CD4-positive, alpha-beta T cell treated with Interleukin-15 for 1 hour (primary cell): ENCODE measurements at places on chromosomes 3 and 15.

DNA sequence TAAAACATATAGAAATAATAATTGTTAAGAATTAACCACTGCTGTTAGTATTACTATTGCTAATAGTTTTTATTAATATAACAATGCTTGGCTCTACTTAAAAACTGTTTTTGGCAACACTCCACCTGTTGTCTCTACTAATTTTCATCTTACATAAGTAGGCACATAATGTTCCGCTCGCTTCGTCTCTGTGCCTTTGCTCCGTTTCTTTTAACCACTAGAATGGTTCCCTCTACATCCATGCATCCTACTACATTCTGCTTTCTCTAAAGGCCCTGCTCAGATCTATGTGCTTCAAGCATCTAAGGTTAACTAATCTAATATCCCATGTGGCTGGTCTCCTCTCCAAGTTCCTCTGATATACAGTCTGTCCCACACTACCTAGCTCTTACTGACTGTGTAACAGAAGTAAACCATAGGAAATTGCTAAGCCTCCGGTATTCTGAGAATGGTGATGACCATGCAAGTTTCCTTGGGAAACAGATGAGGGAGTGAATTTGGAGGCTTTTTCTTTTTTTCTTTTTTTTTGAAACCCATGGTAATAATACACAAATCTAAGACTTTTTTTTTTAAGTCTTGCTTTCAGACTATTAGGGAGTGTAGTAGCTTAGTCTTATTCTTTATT lies 138.3 kb downstream of the P3H2 start:
- DNase-seq, result no peak

DNA sequence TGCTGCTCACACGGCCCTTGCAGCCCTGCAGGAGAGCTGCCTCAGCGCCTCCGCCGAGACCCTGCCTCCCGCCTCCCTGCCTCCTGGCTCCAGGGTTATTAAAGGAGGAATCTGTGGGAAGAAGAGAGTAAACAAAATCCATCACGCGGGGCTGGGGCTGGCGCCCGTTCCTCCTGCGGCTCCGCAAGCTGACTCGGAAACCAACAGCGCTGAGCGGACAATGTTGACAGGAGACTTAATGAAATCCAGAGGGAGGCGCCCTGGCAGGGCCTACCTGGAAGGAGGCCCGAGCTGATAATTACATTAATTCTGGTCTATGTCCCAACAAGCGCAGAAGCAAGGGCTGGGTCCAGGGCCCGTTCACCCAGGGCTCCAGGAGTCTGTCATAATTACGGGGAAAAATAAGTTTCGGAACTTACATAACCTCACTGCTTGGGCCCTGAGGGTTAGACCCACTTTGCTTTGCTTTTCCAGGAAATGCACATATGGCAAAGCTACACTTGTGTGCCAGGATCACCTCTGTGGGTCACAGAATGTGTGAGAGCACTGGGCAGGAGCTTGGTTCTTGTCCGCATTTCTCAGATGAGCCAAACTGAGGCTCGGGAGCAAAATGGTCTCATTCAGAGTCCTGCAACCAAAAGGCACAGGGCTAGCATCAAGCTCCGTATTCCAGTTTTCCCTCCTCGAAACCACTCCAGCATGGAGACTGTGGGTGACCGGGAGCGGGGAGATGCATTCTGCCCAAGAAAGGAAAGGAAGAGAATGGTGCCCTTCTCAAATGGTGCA lies 43.8 kb upstream of the SLC6A6 start:
- DNase-seq, result no peak

DNA sequence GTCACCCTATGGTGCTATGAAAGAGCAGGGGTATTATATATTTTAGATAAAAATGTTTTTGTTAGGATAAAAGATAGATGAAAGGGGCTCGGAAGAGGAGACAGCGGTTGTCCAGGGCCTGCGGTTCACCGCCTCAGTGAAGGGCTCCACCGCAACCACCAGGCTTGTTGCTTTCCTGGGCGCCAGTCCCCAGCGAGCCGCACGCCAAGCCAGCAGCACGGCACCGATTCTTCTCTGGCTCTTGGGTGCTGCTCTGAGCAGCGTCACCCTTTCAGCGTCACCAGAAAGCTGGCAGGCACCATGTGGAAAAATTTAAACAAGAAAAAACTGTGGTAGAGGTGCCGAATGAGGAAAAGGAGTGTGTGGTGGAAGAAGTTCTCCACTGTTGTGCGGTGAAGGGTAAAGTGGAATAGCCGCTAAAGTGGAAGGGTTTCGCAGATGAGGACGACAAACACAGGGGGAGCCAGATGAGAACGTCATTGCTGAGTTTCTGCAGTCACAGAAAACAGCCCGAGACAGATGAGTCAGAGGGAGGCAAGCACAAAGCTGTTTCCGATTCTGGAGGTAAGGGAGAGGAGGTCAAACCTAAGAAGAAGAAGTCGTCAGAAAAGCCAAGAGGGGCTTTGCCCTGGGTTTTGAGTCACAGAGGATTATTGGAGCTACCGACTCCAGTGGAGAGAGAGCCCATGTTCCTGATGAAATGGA lies 569.2 kb downstream of the ZBBX start:
- no peak for DNase-seq

- DNase-seq, result no peak
These were observed 26.5 kb downstream of the PLSCR1 start for GRCh38 chr3:146517684-146518435.

GRCh38 chr3:42205800-42206514 lies 60.0 kb downstream of the CCK start:
- no peak for DNase-seq

DNA sequence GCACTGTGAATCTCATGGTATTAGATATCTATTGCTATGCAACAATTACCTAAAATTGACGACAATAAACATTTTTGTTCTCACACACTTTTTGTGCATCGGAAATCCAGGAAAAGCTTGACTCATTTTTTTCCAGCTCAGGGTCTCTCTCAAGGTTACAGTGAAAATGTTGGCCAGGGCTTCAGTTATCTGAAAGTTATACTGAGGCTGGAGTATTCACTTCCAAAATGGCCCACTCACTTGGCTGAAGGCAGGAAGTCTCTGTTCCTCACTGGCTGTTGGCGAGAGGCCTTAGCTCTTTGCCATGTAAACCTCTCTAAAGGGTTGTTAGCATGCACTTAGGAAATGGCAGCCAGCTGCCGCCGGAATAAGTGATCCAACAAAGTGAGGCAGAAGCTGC lies 41.4 kb downstream of the OSTN start:
- DNase-seq, result no peak

GRCh38 chr15:41350057-41350717 lies 17.5 kb downstream of the NUSAP1 start:
- no peak for DNase-seq

- DNase-seq, result no peak
These were observed 281.3 kb downstream of the FGF12 start for GRCh38 chr3:192445770-192446644.

DNA sequence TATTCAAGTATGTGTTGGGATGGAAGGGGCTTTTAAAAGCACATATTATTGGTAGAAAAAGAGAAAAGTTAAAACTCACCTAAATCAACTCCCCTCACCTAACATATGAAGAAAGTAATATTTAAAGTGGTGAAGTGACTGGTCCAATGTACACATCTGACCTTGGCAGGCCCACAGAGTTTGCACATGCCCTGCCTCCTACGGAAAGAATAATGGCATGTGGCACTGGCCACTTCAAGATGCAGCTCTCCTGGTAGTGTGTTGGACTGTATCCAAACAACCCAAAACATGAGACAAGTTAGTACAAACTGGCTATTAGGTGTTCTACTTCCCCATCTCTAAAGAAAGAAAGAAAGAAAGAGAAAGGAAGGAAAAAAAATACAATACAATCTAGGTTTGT lies 117.1 kb downstream of the MECOM start:
- no peak for DNase-seq

- DNase-seq, result no peak
These were observed 69.8 kb upstream of the BLM start for GRCh38 chr15:90647326-90647725.

- no peak for DNase-seq
These were observed 47.0 kb downstream of the MTHFS start for GRCh38 chr15:79849789-79850188.

DNA sequence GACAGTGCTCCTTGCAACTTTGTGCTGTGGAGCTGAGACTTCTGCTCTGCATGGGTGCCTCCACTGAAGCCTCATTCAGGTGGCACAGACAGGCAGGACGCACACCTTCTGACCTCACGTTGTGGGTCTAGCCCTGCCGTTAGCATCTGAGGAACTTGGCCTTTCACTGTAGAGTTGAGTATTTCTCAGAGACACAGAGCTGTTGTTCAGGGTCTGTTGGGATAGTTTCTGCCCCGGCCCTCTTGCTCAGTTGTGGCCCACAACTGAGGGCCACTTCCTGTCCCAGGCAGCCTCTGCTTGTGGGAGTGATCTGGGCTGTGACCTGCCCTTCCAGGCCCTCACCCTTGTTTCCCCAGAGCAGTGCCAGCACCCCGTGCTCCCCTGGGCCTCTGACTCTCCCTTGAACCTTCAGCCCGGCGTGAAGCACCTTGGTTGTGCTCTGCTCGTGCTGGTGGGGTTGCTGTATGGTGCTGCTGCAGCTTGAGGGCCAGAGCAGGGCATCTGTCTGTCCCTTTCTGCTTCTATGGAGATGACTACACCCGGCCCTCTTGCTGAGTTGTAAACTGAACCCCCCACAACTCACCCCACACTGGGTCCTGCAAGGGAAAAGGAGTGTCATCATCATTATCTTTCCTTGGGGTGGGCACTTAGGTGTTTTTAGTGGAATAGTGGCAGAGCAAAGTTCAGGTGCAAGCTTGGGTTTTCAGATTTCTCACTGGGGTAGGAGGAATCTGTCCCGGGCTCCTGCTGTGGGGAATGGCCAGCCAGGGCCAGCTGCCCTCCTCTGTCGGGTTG lies 11.7 kb downstream of the BAHD1 start:
- DNase-seq, result no peak

DNA sequence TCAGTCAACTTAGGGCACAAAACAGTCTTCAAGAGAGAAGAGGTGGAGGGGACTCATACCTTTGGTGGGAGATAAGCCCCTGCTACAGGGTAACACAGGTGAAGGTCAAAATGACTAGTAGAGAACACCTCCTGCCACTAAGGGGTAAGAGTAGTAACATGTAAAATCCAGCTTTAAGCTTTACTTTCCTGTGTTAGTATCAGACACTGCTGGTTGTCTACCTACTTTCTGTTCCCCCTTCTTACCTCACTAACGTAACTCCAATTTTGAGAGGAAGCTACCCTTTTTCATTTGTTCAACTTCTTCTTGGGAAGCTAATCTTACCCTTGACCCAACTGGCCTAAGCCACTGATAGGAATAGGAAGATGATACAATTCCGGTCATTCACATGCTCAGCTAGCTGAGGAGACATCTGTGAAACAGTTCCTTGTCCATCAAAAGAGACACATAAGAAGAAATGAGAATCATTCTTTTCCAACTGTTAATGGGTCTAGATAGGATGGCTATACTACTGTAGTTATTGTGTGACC lies 826.8 kb upstream of the CFAP20DC start:
- no peak for DNase-seq

GRCh38 chr15:77094397-77095030 lies 23.6 kb upstream of the TSPAN3 start:
- DNase-seq, result no peak

DNA sequence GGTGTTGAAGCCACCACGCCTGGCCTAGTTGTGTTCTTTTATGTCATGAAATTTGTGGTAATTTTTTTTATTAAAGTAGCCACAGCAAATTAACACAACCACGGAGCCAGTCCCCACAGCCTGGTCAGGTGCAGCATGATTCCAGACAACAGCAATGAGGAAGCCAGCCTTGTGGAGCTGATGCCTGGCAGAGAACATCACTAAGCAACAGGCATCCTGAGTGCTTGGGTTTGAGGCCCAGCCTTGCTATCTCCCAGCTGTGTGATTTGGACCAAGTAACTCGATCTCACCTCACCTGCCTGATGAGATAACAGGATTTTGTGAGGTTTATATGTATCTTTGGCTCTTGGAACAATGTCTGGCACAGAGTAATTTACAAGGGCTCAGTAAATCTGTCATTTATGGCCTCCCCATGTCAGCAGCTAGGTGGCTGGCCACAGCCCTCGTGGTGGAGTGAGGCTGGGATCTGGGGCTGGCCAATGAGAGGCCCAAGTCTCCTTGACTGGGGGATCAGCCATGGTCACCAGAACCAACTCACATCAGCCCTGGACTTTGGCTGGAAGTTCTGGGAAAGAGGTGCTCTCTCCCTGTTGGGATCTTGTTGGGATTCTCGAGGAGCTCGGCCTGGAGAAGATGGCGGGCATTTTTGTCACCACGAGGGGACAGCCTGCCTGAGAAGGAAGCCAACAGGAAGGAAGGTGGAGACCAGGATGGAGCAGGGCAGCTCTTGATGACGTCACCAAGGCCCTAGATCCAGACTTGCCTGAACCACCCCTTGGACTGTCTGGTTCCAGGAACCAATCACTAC lies 22.8 kb upstream of the FLNB start:
- DNase-seq, result peak; percentile 27

GRCh38 chr15:85625856-85626255 lies 168.9 kb downstream of the KLHL25 start:
- DNase-seq, result no peak

DNA sequence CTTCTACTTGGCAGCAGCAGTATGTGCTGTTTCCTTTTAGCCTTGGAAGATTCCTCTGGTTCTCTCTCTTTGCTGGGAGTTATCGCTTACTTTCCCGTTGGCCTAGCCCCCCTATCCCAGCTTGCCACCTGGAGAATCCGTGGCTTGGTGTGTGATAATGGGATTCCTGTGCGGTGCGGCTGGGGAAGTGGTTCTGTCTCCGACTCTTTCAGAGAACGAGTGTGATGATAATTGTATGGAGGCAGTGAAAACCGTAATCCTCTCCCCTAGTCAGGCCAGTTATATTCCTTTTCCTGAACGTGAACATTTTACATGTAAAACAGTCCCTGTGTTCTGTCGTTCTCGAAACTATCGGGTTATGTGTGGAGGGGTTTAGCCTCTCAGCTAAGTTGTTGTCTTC lies 300.1 kb upstream of the C2CD4B start:
- DNase-seq, result no peak

- DNase-seq, result no peak
These were observed 82.3 kb upstream of the OXTR start for GRCh38 chr3:8851703-8852102.

DNA sequence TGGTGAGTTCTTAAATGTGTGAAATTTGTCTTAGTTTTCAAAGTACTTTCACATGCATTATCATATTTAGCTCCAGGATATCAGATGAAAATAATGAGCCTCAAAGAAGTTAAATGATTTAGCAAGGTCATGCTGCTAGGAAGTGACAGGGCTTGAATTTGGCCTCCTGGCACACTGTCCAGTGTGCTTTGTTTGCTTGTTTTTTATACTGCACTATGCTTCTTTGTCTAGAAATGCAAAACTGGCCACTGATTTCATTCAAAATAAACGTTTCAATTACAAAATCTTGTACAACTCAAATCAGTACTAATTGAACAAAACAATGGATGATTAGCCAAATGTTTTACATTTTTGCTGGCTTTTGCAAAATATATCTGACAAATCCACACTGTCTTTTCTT lies 583.3 kb upstream of the CBLB start:
- no peak for DNase-seq

GRCh38 chr3:170429050-170429449 lies 10.4 kb downstream of the CLDN11 start:
- DNase-seq, result no peak
